ENCODE measurements at places on chromosomes 6 and 20.

GRCh38 chr6:120945905-120946594 is 388.2 kb downstream of the TBC1D32 start:
- no peak for DNase-seq

- DNase-seq: no peak
Measured at GRCh38 chr6:51021171-51021570, 202.5 kb downstream of the TFAP2B start.

GRCh38 chr6:94272327-94272726 is 853.0 kb upstream of the EPHA7 start:
- DNase-seq: no peak

DNA sequence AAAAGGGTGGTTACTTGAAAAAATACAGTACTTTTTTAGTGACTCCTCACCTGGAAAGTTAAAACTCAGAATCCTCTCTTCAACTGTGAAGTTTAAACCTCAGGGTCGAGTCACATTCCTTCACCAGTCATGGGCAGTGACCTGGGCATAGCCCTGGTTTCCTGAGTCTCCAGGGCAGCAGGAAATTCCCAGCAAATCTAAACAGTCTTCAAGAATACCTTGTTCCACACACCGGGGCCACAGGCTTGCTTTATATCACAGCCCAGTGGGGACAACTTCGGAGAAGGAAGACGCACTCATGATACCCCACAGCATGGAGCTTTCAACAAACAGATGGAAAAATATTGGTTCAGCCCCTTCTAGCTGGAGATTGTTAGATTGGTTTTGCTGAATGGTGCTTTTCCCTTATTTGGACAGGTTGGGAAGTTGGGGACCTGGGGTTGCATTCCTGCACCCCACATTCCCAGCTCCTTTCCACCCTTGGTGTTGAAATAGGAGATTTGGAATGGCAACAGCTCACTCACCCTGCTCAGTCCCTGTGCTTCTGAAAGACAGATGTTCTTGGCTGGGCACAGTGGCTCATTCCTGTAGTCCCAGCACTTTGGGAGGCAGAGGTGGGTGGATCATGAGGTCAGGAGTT is 113.0 kb upstream of the TMEM170B start:
- no peak for DNase-seq

- no peak for DNase-seq
Measured at GRCh38 chr6:124396361-124396760, 565.9 kb upstream of the RNF217 start.

- DNase-seq: no peak
Measured at GRCh38 chr6:34389034-34389433, 3.4 kb downstream of the NUDT3 start.

GRCh38 chr6:3592371-3592941 is 135.6 kb upstream of the SLC22A23 start:
- no peak for DNase-seq

DNA sequence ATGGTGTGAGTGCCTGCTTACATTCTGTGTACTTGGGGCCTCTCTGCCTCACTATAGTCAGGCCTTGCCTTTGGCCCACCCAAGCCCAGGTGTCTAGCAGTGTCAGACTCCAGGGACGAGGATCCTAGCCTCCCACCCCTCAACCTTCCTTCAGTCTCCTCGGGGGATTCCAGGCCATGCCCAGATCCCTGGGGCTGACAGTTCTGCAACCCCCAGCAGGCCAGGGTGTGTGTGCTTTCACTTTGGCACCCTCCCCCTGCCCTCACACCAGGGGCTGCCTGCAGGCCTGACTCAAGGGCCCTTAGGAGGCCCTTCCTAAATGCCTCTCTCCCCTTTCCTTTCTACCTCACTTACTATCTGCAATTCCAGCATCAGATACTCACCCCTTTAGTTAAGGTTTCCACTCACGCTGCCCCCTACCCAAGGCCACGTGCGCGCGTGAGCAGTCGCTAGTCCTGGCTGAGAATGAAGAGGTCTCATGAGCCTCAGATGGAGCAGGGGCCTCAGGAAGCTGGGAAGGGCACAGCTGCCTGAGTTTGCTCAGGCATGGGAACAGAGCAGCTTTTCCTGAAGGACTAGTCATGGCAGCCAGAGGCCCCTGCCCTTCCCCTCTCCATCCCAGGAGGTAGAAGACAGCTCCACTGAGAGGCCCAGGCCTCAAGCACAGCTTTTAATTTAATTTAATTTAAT is 859 bp upstream of the CLPS start:
- no peak for DNase-seq

DNA sequence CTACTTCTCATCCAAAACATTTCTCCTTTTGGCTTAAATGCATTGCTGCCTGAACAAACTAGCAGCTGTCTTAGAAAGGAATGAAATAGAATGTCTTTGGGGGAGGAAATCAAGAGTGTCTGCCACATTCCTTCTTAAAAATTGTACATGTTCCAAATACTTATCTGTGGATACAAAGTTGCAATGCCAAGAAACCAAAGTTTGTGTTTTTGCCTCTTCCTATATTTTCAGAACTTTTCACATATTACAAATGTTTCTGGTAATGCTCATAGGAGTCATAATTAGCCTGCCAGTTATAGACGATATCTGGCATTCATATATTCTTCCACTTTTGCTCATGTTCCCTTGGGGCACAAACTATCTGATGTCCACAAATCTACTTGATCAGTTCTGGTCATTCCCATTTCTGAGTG is 165.5 kb upstream of the BMP5 start:
- DNase-seq: no peak

GRCh38 chr20:50339466-50339901 is 148.9 kb downstream of the CEBPB start:
- DNase-seq: no peak

GRCh38 chr20:59807909-59808728 is 125.3 kb downstream of the SYCP2 start:
- DNase-seq: peak; percentile 25

Data from ecto neural progenitor cell (in vitro differentiated cells).